NCI-H748 treated with DMSO at 0.1 percent for 48 hours (cell line): ENCODE measurements at places on chromosomes 5 and 9.
A peak's percentile ranks its signal among the peaks of the same experiment; 100 is the strongest.

GRCh38 chr5:22549876-22550671 is 303.1 kb downstream of the CDH12 start:
- DNase-seq: no peak

DNA sequence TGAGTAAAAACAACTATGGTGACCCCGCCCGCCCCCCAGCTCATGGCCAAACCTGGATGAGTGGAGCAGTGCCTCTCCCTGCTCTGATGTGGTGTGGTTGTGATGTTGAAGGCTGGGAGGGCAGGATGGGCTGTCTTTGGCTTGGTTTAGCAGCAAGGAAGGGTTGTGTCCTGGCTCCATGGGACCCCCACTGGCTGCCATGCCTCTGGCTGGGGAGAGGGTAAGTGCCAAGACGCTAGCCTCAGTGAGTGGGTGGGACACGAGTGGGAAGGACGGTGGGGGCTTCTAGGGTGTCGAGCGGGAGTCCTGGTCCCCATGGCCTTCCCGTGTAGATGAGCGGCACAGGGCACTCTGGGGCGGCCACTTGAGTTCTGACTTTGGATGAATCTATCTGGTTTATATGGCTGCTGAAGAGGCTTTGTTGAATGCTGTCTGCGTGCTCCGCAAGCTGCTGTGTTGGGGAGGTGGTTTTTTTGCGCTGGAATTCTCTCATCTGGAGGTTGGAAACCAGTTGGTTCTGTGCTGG is 50.4 kb downstream of the DAB2IP start:
- no peak for DNase-seq

- DNase-seq: peak; percentile 93
These were observed 95.8 kb downstream of the CFAP90 start for GRCh38 chr5:7754997-7755596.

GRCh38 chr5:168670881-168671575 is 91.9 kb upstream of the PANK3 start:
- DNase-seq: no peak

DNA sequence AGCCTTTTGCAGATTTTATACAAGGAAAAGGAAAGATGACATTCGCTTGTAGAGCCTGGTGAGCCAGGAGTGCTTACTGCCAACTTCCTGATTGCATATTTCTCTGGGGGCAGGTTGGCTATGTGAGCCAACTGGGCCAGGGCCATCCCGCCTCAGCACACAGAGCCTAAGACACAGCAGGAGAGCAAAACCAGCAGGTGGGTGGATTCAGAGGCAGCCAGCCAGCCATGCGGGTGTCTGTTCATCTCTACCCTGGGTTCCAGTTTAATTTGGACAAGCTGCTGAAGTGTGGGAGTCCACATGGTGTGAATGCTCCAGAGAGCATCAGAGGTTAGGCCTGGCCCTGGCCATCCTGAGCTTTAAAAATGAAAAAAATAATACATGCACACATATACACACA is 291.4 kb downstream of the ARHGEF28 start:
- DNase-seq: no peak

DNA sequence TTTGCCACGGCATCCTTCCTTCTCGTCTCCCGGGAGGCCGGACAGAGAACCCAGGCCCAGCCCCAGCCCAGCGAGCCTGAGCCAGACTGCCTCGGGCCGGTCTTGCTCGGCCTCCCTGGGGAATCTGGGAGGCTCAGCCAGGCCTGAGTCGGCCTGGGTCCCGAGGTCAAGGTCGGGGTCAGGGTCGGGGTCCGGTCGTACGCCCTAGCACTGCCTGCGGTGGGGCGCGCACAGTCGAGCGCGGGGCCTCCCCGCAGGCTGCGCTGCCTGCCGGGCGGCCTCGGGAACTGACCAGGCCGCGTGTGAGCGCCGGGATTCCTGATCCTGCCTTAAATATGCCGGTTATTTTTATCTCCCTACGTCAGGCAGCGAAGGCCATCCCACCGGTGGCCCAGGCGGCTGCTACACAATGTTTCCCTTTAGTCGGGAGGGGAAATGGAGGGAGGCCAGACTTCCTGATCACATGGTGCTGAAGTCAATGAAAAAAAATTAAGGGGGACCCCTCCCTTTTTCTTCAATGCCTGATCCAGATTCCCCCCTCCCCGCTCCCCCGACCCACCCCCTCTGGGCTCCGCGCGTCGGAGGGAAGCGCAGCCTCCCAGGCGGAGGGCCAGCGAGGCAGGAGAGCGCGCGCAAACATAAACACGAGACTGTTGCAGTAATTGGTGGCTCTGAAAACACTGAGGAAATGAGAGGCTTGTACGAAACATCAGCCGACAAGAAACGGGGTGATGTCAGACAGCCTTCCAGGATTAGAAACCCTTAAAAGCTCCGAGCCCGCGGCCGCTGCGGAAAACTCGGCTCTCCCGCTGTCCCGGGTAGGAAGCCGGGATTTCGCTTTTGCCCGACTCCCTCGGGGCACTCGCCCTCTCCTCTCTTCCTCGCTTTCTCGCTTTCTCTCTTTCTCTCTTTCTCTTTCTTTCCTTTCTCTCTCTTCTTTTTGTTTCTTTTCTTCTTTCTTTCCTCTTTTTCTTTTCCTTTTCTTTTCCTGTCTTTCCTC is 148.2 kb upstream of the KLF4 start:
- DNase-seq: peak; percentile 29

DNA sequence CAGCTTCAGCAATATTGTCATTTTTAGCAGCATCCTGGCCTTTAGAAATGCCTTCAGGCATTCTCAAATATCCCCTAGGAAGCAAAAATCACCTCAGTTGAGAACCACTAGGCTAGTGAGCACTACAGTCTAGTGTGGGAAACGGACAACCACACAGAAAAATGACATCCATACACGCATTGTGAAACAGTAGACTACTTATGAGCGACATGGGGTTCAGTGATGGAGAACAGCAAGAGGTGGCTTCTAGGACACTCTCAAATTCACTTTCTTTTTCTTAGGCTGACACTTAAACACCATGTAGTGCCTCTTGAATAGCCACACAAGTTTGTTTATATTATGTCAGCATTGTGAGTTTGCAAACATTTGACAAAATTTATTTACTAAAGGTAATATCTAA is 203.0 kb downstream of the KDM4C start:
- DNase-seq: no peak
